A549 (cell line): ENCODE measurements at places on chromosomes 16 and 17.

GRCh38 chr17:33657181-33657580 lies 364.1 kb upstream of the ASIC2 start:
- no peak for DNase-seq

DNA sequence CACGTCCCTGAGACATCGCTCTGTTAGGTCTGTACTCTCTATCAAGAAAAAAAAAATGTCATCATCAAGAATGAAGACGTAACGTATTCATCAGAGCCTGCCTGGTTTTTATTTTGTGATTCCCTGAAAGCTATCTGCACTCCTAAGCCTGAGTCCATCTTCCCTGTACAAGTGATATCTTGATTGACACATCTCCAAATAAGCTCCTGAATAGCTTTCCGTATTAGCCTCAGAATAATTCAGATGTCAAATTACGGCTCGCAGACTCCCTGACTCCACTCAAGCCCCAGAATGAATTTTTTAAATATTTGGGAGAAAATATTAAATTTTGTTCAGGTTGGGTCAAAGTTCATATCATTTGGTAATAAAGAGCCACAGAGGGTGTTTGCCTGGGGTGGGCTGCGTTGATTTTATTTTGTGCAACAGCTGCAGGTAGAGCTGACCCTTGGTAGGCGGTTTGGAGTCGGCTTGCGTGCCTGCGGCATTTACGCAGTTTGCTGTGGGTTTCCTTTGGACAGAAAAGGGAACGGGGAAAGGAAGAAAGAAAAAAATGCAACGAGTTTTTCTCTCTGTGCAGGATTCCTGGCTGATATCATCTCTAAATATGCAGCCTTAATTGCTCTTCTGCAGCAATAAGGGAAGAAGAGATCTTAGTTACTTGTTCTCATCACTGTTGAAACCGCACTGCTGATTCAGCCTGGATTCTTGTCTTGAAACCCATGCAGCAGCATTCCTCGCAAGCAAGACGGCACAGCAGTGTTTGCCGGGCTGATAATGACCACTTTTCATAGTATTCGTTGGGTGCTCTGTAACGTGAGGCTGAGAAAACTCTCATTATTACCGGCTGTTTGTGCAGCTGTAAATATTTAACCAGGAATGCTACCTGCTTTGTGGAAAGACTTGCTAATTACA lies 114.7 kb downstream of the IRX3 start:
- DNase-seq: no peak

- no peak for DNase-seq
Measured at GRCh38 chr16:23520500-23520899, 10.2 kb upstream of the GGA2 start.

DNA sequence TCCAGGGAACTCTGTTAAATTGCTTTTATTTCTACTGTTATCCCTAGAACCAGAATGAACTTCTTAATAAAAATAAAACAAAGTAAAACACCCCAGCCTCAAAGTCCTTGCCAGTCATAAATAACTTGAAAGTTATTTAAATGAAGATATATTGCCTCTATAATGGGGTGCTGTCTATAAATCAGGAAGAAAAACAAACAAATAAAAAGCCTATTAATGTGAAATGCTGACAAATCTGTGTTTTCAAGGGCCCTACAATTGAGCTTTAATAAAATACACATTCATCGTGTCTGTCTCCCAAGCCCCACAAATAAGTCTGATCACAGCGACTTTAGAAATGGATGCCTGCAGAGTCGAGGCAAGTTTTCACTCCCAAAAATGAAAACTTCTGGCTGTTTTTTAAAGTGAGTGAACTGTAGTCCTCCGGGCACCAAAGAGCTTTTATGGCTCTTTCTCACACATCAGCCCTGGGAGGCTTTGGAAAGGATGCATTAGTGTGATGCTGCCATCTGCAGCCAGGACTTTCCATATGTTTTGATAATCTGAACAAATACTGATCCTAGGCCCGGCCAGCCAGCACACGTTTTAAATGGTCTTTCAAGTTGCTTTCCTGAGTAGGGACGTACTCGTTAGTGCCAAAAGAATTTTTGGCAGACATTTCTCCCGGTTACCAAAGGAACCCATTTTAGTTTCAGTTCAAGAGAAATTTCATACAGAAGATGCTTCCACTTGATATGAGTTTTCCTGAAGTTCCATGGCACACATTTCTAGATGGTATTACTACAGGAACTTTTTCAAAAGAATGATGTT lies 16.3 kb downstream of the NACA2 start:
- peak; percentile 88 for DNase-seq

GRCh38 chr17:81189670-81190530 lies 23.9 kb upstream of the AATK start:
- peak; percentile 46 for DNase-seq
